ENCODE measurements at places on chromosomes 1 and 21. TPM values are rescaled to one million over a fixed set of nuclear protein-coding genes. Genes with fewer than 3 reads are reported as not detected.
A peak's percentile ranks its signal among the peaks of the same experiment; 100 is the strongest.

GRCh38 chr1:31781756-31782371, 17.7 kb upstream of the ADGRB2 start:
- DNase-seq: no peak

DNA sequence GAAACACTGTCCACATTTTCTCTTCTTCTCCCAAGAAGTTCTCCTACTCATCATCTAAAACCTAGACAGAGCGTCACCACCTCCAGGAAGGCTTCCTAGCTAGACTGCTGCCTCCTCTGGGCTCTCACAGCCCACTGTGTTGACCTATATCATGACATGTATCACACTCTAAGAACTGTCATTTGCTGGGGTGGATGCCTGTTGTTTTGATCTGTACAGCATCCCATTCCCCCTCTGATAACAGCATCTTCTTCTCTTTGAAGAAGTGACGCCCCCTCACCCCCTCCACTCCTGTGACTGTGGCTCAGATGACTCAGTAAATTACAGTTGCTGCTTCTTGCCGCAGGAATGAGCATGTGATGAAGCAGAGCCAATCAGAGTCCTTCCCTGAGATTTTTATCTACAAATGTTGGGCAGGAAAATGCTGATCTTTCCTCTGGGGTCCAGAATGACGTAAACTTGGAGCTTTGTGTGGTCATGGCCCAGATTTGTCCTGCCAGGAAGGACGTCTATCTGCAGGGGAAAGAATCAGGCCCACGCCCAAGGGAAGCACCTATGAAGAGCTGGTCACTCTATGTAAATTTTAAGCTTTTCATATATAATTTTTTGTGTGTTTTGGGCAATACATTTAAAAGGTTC, 28.0 kb upstream of the FOXO6 start:
- peak; percentile 92 for DNase-seq

- DNase-seq: peak; percentile 26
These were observed 54.2 kb downstream of the WDR64 start for GRCh38 chr1:241706257-241706656.

DNA sequence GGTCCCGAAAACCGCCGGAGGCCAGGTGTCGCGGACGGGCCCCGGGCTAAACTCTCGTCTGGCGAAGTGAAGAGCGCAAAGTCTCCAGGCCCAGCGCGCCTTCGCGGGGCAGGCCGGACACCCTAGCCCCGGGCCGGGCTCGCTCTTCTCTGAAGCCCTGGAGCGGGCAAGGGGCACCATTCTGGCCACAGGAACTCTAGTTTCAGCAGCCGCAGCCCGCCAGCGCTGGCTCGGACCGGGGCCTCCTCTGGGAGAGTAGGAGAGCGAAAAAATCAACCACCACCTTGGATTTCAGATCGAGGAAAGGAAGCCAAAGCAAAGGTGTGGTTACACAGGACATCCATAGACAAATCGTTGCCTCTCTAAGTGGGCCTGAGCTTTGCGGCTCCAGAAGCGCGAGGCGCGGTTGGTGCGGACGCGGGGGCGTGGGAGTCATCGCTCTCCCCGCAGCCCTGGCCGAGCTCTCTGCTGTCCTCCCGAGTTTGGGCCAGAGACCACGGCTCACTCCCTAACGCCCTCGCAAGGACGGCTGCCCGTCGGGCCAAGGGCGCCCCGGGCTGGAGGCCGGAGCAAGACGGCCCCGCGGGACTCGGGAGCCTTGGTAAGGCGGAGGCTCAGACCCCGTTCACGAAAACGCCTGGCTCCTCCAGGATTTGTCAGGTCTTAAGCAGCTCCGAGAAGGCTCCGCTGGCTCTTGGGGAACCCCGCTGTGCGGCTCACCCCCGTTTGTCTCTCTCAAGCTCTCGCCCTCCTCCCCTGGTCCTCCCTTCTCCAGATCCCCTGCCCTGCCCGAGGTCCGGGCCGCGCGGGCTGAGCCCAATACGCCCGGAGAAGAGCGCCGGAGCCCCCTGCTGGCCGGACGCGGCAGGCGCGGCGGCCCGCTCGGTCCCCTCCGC, 132.9 kb upstream of the DPYD start:
- DNase-seq: peak; percentile 75

DNA sequence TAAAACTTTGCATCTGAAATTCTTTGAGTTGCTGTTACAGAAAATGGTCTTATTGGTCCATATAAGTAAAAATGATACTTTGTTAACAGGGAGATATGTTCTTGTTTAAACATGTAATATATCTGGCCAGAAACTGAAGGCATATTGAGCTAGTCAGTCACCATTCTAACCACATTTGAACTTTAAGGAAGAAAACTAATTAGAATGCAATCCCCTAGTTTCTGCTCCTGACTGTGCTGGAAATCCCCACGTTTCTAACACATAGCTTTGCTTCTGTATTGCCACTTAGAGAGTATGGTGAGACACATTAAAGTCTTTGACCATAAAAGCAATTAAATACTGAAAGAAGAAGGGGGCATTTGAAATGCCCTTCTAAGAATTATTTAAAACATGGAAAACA, 32.1 kb upstream of the HIVEP3 start:
- peak; percentile 49 for DNase-seq

GRCh38 chr1:5887971-5888361, 104.3 kb downstream of the NPHP4 start:
- no peak for DNase-seq

DNA sequence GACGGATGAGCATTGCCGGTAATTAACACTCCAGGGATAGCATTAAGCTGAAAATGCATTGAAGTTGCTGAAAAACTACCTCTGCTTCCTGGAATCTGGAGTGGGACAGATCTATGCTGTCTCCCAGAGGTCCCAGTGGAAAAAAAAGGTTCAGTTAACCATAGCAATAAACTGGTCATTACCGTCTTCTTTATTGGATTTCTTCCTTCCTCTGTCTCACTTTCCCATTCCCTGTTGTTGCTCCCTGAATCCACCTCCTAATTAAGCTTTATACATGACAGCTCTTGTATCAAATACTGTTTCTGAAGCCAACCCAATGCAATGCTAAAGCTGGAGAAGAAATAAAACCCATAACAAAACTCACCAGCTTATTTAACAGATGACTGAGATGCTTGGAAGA, 1805.9 kb downstream of the NCAM2 start:
- DNase-seq: no peak

GRCh38 chr1:186033847-186034271, 299.7 kb downstream of the HMCN1 start:
- peak; percentile 10 for DNase-seq

GRCh38 chr21:27346041-27346448, 379.2 kb upstream of the ADAMTS5 start:
- DNase-seq: peak; percentile 36

The LRRIQ3 gene
- 1.3 TPM for total RNA-seq

The SLC1A7 gene
- 0.33 TPM for total RNA-seq

The VN1R5 gene
- not detected for total RNA-seq
